ENCODE measurements at places on chromosomes 2 and 18.

DNA sequence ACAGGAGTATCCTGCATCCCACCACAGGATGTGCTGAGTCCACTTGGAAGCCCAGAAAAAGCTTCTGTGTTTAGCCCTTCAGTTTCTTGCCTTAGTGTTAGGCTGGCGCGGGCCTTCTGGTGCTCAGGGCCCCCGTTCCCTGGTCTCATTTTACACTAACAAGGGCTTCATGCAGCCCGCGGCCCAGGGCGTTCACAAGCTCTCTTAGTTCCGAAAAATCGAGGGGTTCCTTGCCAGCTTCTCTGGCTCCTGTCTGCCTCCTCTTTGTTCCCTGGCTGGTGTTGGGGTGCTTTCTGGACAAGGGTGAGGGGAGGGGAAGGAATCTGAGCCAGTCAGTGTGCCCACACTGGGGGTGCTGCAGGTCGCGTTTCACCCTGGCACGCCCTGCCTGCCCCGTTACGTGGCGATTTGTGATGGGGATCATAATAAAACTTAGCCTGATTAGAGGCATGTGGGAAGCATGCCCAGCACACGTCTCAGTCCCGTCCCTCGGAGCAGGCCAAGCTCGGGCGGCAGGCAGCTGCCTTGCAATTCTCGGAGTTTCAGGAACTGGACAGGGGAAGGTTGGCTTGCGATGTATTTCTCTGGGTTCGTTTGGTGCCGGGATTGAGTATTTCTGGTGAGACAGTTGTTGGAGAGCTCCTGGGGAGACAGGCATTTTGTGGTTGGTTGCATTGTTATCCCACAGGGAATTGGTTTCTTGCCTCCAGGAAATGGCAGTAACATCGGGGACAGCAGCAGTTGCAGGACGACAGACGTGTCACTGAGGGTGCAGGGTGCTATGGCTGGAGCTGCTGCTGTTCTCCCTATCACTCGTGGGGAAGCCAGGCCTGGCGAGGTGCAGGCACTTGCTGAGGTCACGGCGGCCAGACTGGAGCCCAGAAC is 22.9 kb downstream of the SH3BP4 start:
- DNase-seq, result no peak

- DNase-seq, result peak; percentile 79
Measured at GRCh38 chr2:96407041-96407918, 71.7 kb downstream of the NCAPH start.

DNA sequence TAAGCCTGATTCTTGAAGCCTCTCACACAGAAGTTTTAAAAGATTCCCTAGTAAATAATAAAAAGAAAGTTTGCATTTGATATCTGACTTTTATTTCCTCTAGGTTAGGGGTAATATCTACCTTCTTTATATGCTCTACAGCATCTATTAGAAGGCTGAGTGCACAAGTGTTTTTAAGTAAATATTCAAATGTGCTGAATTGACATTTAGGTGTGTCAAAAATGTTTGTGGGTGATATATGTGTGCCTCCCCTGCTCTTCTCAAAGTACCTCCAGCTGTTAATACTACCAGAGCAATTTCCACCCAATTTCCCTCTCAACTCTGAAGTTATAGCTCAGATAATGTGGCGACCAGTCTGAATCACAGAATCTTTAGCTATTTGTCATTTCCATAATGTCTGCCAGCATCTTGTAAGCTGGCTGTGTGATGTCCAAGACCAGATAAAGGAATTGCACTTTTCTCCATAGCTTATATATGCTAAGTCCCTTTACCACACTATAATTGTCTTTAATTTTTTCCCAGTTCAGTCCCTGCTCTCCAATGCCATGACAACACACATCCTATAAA is 24.4 kb upstream of the ERMN start:
- no peak for DNase-seq

GRCh38 chr2:240149943-240150784 is 9.7 kb upstream of the OTOS start:
- no peak for DNase-seq

DNA sequence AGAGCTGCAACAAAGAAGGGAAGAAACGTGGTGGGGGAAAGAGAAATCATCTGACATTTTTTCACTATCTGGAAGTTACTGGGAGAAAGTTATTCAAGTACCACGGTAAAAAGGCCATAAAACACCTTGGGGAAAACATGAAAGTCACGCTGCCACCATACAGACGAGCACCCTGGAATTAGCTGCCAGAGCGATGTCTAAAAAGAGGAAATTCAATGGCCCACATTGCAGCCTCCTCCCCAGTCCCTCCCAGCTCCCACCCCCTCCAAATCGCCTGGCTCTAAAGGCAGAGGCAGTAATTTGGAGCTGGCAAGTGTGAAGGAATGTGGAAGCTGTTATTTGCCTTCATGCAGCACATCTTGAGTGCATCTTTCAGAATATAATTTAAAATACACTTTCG is 192.0 kb downstream of the ALK start:
- DNase-seq, result no peak

- DNase-seq, result no peak
Measured at GRCh38 chr2:71469403-71470398, 16.3 kb downstream of the DYSF start.

- DNase-seq, result no peak
Measured at GRCh38 chr2:202109737-202110184, 36.7 kb downstream of the KIAA2012 start.

- no peak for DNase-seq
Measured at GRCh38 chr2:225735844-225736243, 336.3 kb downstream of the NYAP2 start.

DNA sequence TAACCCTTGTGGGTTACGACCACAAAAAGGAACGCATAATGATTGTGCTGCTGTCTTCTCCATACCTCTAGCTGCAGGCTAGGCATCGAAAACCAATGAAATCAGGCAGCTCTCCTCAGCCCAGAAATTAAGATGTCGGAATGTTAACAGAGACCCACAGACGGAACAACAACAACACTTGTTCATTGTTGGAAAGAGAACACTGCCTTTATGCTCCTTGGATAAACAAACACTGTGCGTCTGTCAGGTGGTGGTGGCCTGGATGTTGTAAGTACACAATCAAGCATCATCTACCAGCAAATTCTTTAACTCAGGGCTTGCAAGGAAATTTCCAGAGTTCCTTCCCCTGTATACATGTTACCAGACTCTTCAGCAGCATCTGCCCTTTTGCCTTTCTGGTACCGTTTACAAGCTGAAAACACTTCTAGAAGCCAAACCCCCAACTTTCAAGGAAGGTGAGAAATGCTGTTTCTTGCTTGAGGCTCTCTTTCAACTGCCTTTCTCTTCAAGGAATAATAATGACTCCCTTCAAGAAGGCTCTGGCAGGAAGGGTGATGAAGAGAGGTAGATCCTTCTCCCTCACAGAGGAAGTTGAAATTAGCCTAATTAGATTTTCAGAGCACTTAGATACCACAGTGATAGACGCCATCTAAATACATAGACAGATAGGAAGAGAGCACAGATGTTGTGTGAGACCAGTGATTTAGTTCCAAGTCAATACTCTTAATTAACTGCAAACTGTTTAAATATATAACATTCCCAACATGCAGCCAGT is 332.7 kb downstream of the ZNF521 start:
- no peak for DNase-seq

DNA sequence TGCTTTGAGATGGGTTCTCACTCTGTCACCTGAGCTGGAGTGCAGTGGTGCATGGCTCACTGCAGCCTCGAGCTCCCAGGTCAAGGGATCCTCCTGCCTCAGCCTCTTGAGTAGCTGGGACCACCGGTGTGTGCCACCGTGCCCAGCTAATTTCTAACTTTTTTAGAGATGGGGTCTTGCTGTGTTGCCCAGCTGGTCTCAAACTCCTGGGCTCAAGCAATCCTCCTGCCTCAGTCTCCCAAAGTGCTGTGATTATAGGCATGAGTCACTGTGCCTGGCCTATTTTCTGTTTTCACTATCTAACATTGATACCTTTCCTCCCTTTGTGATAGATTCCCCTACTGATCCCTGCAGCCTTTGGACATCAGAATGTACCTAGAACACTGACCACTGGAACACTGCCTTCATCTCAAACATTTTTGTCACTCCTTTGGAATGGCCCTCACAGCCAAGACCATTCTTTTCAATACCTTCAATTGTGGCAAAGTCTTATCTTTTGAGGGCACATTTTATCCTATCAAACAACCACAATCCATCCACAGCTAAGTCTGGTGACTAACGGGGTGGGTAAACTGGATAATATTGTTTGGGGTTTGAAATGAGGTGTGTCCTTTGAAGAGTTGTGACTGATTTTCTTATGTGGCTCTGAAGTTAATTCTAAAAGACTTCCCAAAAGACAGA is 43.7 kb downstream of the EPAS1 start:
- no peak for DNase-seq

GRCh38 chr2:6921321-6921922 is 4.2 kb downstream of the RNF144A start:
- no peak for DNase-seq

DNA sequence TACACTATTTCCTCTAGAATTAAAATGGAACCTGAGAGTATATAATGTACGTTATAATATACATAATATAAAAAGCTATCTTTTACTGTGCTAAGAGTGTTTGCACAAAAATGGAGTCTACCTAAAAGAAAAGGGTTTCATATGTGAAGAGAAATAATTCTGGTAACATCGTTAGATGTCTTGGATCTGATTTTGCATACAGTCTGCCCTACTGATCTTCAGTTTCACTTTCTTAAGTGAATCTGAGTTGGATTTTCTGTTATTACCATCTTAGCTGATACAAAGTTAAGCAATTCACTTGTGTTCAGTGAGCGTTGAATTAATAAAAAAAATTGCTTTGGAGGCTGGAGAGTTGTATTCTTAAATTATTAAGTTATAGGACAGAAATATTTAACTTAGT is 502.1 kb upstream of the TMEFF2 start:
- no peak for DNase-seq

- no peak for DNase-seq
Measured at GRCh38 chr18:22337306-22337705, 80.4 kb downstream of the CTAGE1 start.

GRCh38 chr2:29544917-29545316 is 376.5 kb downstream of the ALK start:
- DNase-seq, result no peak

- peak; percentile 31 for DNase-seq
Measured at GRCh38 chr2:231640641-231641111, 48.0 kb downstream of the TEX44 start.

GRCh38 chr2:95017071-95017501 is 8.4 kb upstream of the MAL start:
- no peak for DNase-seq

- no peak for DNase-seq
Measured at GRCh38 chr2:109324861-109325260, 195.9 kb downstream of the SH3RF3 start.

DNA sequence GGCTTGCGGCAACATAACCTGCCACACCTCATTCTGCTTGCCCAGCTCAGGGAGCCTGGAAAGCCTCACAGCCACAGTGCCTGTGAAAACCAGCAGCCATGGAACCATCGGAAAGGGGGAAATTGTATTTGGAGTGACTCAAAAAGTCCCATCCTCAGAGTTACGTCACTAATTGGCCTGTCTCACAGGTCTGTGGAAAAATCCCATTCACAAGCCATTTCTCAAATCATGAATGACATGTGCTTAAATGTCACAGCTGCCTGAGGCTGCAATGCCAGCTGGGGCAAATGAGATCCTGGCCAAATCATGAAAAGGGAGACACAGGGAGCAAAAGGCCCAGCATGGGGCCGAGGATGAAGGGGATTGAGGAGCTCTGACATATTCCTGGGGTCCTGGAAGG is 486.9 kb upstream of the RAB6C start:
- DNase-seq, result no peak

GRCh38 chr2:217806482-217806765 is 196.4 kb downstream of the TNS1 start:
- no peak for DNase-seq

- DNase-seq, result no peak
Measured at GRCh38 chr2:18558458-18558857, 2.0 kb downstream of the RDH14 start.

DNA sequence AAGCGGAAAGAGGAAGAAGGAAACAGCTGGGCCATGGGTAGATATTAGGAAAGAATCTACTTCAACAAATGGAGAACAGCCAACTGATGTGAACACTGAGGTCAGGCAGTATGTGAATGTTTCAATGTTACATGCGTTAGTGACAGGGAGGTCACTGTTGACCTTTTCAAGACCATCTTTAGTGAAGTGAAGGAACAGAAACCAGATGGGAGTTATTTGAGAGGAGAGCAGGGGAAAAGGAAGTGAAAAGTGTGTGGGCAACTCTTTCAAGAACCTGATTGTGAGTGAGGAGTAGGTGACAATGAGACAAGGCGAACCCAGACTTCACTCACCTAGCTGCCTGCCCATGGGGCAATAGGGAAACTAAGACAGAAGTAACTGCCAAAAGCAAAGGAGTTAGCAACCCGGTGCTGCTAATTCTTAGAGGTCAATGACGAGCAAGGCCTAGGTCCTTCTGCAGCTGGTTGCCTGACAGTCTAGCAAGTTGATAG is 67.0 kb downstream of the SP3 start:
- no peak for DNase-seq

DNA sequence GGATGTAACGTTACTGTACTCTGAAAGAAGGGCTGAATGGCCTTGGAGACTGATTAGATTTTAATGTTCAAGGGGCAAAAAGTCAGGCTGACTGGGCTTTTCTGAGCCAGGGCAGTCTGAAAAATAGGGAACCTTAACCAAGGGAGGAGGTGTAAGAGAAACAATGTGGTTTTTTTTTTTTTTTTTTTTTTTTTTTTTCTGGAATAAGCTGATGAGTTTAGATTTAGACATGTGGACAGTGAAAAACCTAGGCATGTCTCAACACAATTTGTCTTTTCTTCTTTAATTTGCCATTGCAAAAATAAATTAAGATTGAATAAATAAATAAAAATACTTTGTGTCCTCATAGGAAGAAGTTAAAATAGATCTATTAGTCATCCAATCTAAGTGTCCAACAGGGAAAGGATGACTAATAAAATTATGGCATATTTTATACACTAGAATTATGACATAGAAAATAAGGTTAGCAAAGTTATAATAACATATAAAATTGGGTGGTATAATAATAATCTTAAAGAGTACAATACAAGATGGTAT is 237.6 kb upstream of the TRIB2 start:
- DNase-seq, result no peak

GRCh38 chr18:63317556-63317946 is 2.0 kb downstream of the BCL2 start:
- DNase-seq, result no peak

GRCh38 chr18:54923339-54923956 is 35.8 kb downstream of the CCDC68 start:
- DNase-seq, result no peak

All from CD4-positive, alpha-beta T cell treated with Interleukin-15 for 1 hour (primary cell).